ENCODE measurements at places on chromosomes 3 and 15.

GRCh38 chr3:159652452-159652851 lies 336.2 kb upstream of the IL12A start:
- no peak for DNase-seq

DNA sequence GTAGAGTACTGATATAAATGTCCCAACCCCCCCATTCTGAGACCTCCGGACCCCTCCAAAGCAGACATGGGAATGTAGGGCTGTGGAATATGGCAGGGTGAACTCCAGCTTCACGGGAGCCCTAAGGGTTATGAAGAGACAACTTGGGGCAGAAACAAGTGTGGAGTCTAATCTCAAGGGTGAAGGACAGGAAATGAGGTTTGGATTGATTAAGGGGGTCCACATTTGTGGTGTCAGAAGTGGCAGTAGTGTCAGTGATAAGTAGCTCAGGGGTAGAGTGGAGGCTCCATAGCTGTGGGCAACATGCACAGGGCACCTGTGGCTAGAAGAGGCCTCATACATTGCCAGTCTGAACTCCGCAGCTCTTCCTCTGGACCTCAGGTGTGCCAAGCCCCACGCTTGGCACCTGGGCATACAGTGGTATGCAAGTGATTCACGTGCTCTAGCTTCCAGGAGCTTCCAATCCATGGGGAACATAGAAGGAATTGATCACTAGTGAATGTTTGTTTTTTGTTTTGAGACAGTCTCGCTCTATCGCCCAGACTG lies 4.1 kb upstream of the P4HTM start:
- DNase-seq, result no peak

DNA sequence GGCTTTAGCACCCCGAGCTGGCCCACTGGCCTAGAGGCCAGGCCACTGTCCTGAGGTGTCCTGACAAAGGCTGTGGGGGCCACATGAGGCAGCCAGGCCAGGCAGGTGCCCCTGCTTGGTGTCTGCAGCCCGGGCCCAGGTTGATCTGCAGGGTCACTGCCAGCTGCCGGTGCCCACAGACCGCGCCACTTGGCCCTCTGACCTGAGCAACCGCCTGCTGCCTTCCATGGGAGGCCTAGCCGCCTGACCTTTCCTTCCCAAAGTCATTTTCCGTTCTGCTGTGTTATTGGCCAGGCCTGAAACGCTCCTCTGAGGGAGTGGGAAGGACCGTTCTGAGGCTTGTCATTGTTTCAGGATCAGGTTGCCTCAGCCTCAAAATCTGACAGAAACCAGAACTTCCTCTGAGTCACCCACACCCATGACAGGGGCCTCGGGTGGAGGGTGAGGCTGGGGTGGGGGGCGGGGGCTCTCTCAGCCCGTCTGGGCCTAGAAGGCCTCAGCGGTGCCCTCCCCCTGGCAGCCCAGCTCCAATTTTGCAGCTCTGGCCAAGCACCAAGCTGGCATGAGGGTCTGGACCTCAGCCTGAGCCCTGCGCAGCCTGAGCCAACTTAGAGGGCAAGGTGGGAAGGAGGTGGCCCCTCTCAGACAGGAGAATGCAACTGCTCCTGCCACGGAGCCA lies 140.7 kb upstream of the MEF2A start:
- peak; percentile 62 for DNase-seq

DNA sequence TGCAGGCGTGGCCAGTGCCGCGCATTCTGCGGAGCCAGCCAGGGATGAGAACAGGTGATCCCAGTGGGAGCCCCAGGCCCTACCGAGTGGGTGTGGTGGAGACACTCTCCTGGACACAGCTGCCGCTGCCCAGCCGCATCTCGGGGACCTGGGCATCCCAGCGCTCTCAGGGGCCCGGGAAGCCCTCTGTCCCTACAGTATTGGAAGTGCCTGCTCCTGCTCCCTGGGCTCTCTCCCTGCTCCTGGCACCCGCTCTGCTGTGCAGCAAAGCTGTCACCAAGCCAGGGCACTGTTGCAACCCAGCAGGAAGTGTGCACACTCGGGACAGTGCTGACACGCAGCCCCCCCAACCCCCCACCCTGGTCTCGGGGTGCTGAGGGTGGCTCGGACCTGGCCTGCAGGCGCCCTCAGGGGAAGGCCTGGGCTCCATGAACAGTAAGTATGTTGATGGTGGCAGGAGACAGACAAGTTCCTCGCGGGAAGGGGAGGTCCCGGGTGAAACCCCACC lies 1177.4 kb upstream of the GBE1 start:
- DNase-seq, result no peak

DNA sequence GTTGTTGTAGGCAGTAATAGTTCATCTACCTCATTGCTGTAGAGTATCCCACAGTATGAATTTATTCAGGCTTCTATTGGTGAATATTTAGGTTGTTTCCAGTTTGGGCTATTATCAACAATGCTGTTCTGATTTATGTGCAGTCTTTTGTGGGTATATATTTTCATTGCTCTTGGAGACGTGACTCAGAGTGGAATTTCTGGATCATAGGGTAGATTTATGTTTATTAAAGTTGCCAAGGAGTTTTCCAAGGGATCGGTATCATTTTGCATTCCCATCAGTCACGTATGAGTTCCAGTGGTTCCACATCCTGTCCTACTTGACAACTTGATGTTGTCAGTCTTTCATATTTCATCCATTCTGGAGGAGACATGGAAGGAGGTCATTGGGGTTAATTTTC lies 8.4 kb upstream of the HRH1 start:
- no peak for DNase-seq

DNA sequence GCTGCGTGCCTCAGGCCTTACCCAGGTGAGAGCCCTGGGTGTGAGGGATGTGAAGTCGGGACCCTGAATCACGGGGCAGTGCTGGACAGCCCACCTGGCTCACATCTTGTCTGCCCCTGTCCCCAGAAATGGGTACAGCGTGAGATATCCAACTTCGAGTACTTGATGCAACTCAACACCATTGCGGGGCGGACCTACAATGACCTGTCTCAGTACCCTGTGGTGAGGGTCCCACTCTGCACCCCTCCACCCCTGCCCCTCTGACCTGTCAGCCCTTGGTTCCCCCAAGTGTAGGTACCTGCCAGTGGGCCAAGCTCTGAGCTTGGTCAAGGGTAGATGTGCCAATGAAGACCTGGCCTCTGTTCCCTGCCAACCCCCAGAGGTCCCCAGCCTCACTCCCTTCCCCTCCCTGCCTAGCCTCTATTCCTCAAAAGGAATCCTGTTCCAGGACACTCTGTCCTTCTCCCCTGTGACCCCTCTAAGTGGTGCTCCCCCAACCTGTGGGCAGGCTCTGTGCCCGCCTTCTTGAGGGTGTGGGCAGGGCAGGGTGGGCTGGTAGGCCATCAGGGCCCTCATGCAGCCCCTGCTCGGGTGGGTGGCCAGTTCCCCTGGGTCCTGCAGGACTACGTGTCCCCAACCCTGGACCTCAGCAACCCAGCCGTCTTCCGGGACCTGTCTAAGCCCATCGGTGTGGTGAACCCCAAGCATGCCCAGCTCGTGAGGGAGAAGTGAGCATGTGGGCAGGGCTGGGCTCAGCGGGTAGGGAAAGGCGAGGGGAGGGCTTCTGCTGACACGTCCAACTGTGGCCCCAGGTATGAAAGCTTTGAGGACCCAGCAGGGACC lies 25.1 kb downstream of the NBEAL2 start:
- DNase-seq, result no peak

- DNase-seq, result no peak
Measured at GRCh38 chr15:60869851-60870250, 359.3 kb downstream of the RORA start.

DNA sequence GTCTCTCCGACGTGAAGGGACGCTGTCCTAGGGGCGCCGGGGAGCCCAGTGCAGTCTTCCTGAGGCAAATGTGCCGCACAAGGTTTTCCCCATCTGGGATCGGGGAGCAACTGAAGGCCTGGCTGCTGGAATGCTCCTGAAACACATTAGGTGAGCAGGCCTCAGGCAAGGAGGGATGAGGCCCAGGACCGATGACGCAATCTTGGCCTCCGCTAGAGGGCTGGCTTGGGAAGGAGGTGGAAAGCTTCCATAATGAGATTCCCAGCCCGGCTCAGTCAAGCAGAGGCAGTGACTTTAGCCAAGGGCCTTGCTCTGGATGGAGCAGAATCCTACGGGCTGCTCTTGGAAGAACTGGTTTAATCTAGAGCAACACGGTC lies 50.8 kb downstream of the CPN2 start:
- no peak for DNase-seq

DNA sequence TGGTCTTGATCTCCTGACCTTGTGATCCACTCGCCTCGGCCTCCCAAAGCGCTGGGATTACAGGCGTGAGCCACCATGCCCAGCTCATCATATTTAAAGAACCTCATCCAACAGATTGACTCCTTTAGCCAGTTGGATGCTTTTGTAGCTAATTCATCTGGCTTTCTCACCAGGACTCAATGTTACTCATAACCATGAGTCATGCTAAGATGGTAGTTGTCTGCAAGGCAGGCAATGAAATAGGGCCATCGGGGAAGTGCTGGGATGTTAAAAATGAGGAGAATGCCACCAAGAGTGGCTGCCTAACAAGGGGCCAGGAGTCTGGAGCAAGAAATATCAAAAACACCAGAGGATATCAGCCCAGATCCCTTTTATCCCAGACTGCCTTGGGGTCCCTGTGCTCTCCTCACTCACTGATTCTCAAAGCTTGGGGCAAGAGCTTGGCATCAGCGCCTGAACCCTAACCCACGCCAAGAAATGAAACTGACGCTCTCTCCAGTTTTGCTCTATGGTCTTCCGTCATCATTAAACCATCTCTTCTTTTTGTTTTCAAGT lies 7.4 kb upstream of the PCOLCE2 start:
- DNase-seq, result no peak

Measured in stimulated activated CD8-positive, alpha-beta memory T cell treated with anti-CD3 and anti-CD28 coated beads, Interleukin-7, amount 100 ng/mL, for 48 hours (primary cell).